ENCODE measurements at places on chromosomes 4 and X.

- DNase-seq = no peak
Measured at GRCh38 chr4:137952116-137952515, 290.0 kb downstream of the SLC7A11 start.

DNA sequence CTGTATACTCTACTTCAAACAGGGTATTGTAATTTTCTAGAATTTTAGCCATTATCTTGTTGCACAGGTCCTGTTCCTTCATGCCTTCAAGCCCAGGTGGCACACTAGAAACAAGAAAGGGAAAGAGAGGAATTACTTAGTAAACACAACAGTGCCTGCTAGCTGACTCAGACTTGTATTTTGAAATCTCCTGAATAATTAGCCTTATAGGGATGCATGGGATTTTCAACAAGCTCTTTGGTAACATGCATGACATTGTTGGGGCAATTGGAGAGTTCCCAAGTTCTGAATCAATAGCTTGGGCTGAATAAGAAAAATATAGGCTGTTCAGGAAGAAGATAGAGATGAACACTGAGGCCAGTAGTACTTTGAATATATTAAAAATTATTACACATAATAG is 118.8 kb downstream of the FAM13A start:
- no peak for DNase-seq

DNA sequence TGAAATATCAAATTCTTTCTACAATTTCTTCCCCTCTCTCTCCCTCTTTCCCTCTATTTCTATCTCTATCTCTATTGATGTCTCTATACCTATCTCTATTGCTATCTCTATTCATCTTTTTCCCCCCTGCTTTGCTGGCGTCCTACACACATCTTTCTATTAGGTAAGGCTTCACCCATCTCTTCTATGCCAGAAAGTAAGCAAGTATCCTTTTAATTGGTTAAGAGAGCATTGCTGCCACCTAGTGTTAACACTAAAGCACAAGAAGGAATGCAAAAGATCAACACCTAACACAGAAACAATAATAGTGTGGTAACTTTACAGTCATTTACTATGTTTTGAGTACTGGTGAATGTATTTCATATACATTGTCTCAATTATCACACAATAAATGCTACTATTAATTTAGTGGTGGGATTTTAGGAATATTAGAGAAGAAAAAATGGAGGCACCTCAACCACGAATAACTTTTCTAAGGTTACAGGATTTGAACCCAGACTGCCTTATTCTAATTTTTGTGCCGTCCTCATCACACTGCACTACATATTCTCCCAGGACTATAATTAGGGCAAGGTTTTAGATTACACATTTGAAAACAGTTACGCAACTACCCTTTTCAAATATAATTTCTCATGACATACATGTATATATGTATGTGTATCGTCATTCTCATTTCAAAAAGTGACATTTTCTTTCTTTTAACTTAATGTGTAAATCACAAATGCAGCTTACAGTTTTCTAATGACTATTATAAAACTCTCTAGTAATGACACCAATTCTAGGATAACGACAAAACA is 3.7 kb upstream of the C4orf36 start:
- peak; percentile 80 for DNase-seq

- DNase-seq = no peak
Measured at GRCh38 chr4:156321203-156321602, 367.5 kb upstream of the CTSO start.

GRCh38 chrX:9310616-9311015 is 154.2 kb upstream of the TBL1X start:
- peak; percentile 15 for DNase-seq

GRCh38 chr4:46931981-46932380 is 22.9 kb upstream of the COX7B2 start:
- DNase-seq = peak; percentile 8

Measured in LoVo (cell line).